ENCODE measurements at places on chromosomes 3 and 15. TPM values are rescaled to one million over a fixed set of nuclear protein-coding genes. Genes with fewer than 3 reads are reported as not detected.

The MEGF11 gene
- 0.30 TPM for total RNA-seq

The CHL1 gene
- not detected for total RNA-seq

The APBA2 gene
- total RNA-seq: 25.9 TPM

The PLD1 gene
- total RNA-seq: 15.7 TPM

The GOLGA6L4 gene
- total RNA-seq: 0.63 TPM

The TIGIT gene
- total RNA-seq: not detected

The REC114 gene
- 2.3 TPM for total RNA-seq

The FES gene
- 19.8 TPM for total RNA-seq

The TRIM71 gene
- total RNA-seq: 21.8 TPM

The WNT7A gene
- total RNA-seq: not detected

The LYZL4 gene
- total RNA-seq: 4.3 TPM

The CRYGS gene
- total RNA-seq: 1.3 TPM

The CHST2 gene
- 12.0 TPM for total RNA-seq

The SPINT1 gene
- 9.5 TPM for total RNA-seq

The ANKRD63 gene
- 104 TPM for total RNA-seq

The KNG1 gene
- not detected for total RNA-seq

The SLC28A1 gene
- 0.24 TPM for total RNA-seq

The ZKSCAN7 gene
- total RNA-seq: 27.4 TPM

The DENND4A gene
- 4.7 TPM for total RNA-seq

The PCOLCE2 gene
- 5.5 TPM for total RNA-seq

The SKOR1 gene
- total RNA-seq: 1.1 TPM

The GPR171 gene
- not detected for total RNA-seq

The LMAN1L gene
- not detected for total RNA-seq

The DAZL gene
- not detected for total RNA-seq

The DZIP1L gene
- 81.3 TPM for total RNA-seq

The A4GNT gene
- not detected for total RNA-seq

The SCN5A gene
- 2.8 TPM for total RNA-seq

The THBS1 gene
- total RNA-seq: 55.2 TPM

The PLA2G4E gene
- total RNA-seq: 0.06 TPM

The WDR49 gene
- total RNA-seq: 0.95 TPM

The HLTF gene
- total RNA-seq: 52.8 TPM

Data from cardiac muscle cell (in vitro differentiated cells and primary cell).